Germinal center (tissue), 1 donor: ENCODE measurements at places on chromosomes 5 and 9.
A peak's percentile ranks its signal among the peaks of the same experiment; 100 is the strongest.

DNA sequence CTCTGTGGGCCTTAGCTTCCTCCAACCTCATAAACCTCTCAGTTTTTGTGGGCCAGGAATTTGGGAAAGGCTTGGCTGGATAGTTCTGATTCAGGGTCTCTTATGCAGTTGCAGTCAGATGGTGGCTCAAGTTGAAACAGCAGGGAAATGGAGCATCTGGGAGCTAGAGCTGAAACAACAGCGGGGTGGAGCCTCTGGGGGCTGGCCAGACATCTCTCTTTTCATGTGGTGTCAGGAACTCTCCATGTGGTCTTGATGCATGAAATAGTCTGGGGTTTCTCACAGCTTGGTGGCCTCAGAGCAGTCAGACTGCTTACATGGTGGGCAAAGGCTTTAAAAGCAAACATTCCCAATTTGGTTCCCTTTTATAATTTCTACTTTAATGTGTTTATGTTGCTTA, 13.5 kb downstream of the ZNF346 start:
- no peak for DNase-seq

DNA sequence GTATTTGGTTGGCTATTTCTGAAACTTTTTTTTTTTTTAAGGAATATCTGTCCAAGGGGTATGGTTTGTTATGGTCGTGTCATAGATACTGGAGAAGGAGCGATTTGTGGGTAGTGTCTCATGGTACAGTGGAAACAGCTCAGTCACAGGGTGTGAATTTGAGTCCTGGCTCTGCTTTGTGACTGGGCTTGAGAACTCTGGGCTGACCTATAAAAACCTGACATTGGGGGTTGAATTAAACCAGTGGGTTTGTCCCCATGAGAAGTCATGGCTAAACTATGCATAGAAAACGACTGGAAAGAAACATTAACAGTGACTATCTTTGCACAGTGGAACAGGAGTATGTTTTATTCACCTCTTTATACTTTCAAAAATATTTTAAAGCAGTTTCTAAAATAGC, 54.7 kb downstream of the MACROH2A1 start:
- no peak for DNase-seq

- no peak for DNase-seq
Measured at GRCh38 chr9:137452761-137453642, 6.1 kb downstream of the NSMF start.

DNA sequence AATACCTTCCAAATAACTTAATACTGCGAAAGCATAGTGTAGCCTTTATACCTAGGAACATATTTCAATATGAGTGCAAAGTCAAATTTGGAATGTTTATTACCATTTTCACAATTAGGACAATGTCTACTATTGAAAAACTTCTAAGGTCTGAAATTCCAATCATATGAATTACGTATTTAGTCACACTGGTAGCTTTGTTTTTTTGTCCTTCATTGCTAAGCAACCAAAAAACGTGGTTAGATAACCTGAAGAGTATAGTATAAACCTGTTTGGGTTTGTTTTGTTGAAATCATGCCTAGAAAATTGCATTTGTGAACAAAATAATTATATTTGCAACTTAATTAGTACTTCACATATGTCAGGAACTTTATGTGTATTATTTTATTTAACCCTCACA, 134.2 kb downstream of the FBXO4 start:
- DNase-seq: no peak

DNA sequence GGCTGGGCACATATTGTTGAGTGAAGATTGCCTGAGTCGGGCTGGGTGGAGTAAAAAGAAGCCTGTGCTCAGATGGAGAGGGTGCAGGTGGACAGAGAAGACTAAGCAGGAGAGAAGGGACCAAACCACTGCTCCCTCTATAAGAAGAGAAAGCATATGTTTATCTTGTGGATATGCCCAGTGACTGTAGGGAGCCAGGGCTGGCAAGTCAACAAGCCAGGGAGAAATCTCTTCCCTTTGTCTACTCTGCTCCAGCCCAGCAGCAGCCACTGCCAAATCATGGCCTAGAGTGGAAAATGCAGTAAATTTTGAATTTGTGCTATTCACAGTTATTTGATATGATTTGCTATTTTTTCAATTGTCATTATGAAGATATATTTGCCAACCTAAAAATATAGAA, 33.2 kb upstream of the TRIM36 start:
- no peak for DNase-seq

- no peak for DNase-seq
Measured at GRCh38 chr9:117809751-117810150, 105.5 kb downstream of the TLR4 start.

DNA sequence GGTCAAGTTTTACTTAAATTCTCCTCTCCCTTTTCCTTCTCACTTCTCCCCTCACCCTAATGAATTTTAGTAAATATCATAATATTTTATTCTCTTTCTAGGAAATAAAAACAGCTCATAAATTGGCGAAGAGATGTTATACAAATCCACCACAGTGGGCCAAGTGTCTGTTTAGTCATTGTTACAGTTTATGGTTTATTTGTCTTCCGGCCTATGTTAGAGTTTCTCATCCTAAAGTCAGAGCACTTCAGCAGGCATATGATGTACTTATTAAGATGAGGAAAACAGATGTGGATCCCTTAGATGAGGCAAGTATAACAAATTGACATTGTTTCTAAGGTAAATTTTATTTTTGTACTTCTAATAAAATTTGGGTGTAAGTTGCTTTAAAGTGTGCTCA, 48.2 kb downstream of the RPS6 start:
- DNase-seq: no peak

- no peak for DNase-seq
Measured at GRCh38 chr9:108783731-108784495, 71.9 kb downstream of the ACTL7B start.

- no peak for DNase-seq
Measured at GRCh38 chr5:175690025-175690424, 32.2 kb downstream of the HRH2 start.

GRCh38 chr5:150645070-150645700, 4.7 kb downstream of the SYNPO start:
- no peak for DNase-seq

- peak; percentile 8 for DNase-seq
Measured at GRCh38 chr9:101566904-101567724, 27.7 kb downstream of the PPP3R2 start.

- DNase-seq: no peak
Measured at GRCh38 chr9:91303741-91304415, 57.8 kb downstream of the AUH start.

GRCh38 chr9:90433398-90433941, 209.2 kb downstream of the DIRAS2 start:
- DNase-seq: no peak

- no peak for DNase-seq
Measured at GRCh38 chr9:7454624-7455023, 345.0 kb downstream of the DMAC1 start.

GRCh38 chr5:141814064-141814964, 63.9 kb downstream of the PCDH1 start:
- peak; percentile 33 for DNase-seq

DNA sequence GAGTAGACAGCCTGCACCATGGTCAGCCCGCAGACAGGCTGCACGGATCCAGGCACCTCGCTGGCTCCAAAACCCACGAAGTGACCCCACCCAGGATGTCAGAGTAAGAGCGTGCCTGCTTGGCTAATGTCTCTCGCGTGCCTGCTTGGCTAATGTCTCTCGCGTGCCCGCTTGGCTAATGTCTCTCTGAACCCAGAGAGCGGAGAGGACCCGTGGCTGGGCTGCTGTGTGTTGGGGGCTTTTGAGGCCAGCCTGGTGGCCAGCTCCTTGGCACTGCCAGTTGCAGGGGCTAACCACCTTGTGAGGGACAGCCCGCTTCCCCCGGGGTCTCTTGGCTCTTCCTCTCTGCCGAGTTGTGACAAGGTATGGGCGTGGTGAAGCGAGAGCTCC, 8.9 kb upstream of the RXRA start:
- DNase-seq: no peak

- no peak for DNase-seq
Measured at GRCh38 chr5:143064676-143065075, 294.5 kb downstream of the ARHGAP26 start.

GRCh38 chr5:132067451-132067850, 6.1 kb upstream of the CSF2 start:
- DNase-seq: no peak

DNA sequence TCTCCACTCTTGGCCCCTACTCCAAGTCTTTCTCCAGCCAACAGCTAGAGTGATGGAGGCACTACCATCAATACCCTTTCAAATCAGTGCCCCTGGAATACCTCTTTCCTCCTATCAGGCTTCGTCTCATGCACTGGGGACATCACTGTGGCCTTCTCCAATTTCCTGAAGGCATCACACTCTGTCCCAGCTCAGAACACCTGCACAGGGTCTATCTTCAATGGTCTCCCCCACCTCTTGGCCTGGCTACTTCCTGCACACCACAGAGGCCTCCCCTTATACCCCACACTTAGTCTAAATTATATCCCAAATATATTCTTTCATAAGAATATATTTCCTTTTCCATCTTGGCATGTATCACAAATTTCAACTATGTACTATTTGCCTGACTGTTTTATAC, 34.5 kb downstream of the ECPAS start:
- no peak for DNase-seq

GRCh38 chr5:8570528-8570927, 701.6 kb downstream of the MTRR start:
- DNase-seq: no peak

- no peak for DNase-seq
Measured at GRCh38 chr5:55304584-55304983, 2.9 kb downstream of the DHX29 start.

DNA sequence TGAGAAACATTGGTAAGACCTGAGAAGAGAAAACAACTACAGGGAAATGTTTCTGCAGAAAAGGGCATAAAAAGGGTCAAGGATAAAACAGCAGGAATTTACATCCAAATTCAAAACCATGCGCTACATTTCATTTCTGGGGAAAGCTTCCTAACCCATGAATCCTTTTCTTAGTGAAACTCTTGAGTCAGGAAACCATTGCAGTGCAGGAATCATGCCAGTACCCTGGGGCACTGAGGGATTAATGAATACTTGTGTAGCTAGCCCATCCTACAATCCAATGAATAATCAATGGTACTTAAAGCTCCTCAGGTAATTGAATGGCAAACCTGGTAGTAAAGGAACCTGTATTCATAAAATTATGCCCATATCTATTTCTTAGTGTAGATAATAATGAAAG, 580.5 kb downstream of the TLE1 start:
- no peak for DNase-seq

GRCh38 chr5:69484891-69485290, 7.7 kb upstream of the OCLN start:
- no peak for DNase-seq

GRCh38 chr9:27054125-27054524, 48.7 kb upstream of the LRRC19 start:
- no peak for DNase-seq

DNA sequence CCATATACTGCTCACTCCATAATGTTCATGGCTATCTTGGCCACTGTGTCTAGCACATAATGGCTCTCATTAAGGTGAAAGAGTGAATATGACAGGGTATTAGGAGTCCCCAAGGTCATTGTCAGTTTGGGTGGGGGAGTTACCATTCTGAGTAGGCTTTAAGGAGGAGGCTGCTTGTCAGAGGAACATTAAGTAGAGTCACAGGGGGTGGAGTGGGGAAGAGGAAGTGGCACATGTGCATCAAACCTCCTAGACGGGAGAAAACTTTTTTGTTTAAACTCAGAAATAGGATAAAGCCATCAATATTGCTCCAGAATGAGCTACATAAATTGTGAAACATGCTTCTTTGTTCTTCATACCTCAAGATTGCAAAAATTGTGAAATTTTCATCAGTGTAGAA, 45.5 kb downstream of the DAB2IP start:
- no peak for DNase-seq

DNA sequence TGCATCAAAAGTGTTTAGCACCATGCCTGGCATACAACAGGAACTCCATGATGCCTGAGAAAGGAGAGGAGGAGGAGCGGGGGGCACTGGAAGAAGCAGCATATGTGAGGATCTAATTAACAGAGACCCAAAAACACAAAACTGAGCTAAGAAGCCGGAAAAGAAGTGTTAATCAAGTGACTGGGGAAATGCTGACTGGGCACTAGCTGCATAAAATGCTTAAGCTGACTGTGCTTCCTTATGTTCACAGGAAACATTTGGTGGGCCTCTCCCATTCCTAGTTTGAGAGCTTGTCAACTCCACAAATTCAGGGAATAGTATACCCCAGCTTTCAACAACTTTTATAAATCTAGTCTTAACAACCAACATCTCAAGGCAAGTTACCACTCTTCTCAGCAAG, 26.6 kb downstream of the DEPDC1B start:
- DNase-seq: no peak

DNA sequence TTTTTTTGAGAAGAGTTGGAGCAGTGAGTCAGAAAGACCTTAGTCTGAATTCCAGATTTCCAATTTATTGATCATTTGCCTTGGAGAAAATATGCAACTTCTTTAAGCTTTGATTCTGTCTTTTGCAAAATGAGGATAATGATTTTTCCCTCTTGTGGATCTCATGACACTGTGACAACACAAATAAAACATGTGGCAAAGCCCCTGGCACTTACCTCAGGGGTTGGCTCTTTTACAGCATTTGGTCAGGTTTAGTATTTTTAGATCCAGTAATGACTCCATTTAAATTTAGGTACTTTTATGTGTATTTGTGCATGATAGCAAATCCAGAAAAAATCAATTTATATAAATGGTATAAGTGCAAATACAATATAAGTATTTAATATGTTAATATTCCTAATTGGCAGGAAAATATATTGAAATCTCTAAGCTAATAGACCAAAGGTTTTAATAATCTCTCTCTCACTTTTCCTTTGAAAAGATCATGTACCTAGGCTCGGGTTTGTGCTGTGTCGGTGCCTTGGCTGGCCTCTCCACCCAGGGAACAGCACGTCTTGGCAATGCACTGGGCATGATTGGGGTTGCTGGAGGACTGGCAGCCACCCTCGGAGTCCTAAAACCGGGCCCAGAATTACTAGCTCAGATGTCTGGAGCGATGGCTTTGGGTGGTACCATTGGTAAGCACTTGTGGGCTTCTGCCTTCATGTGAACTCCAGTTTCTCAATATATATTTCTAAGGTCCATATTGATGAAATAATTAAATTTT, 49.7 kb downstream of the NNT start:
- DNase-seq: no peak

GRCh38 chr9:113602126-113603047, 138.9 kb downstream of the RGS3 start:
- peak; percentile 89 for DNase-seq

- no peak for DNase-seq
Measured at GRCh38 chr9:138013836-138014562, 136.4 kb downstream of the CACNA1B start.

GRCh38 chr5:180784497-180785097, 18.0 kb downstream of the MGAT1 start:
- DNase-seq: peak; percentile 69

DNA sequence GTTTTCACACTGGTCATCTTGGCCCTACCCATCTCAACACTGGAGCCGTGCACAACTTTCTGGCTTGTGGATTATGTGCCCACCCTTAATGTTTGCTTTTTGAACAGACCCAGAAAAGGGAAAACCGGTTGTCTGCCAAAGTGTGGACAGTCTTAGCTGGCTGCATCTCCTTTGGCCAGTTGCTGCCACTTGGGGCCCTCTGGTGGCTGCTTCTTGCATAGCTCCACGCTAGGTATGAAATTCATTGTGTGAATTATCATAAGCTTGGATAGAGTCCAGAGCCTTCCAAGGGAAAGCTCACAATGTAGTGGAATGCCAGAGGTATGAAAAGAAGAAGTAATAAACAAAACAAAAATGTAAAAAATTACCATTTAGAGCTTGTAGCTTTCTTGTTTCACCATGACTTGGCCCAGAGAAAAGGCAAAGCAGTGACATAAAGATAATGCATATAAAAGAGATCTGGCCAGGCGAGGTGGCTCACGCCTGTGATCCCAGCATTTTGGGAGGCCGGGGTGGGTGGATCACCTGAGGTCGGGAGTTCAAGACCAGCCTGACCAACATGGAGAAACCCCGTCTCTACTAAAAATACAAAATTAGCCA, 12.5 kb upstream of the SLC36A3 start:
- DNase-seq: peak; percentile 67
